ENCODE measurements at places on chromosomes 6 and 20.

- no peak for DNase-seq
Measured at GRCh38 chr6:138382498-138383265, 5.0 kb downstream of the SMIM28 start.

- no peak for DNase-seq
Measured at GRCh38 chr6:1940381-1940780, 305.0 kb downstream of the GMDS start.

- DNase-seq, result peak; percentile 84
Measured at GRCh38 chr6:158213925-158214674, 46.0 kb downstream of the GTF2H5 start.

DNA sequence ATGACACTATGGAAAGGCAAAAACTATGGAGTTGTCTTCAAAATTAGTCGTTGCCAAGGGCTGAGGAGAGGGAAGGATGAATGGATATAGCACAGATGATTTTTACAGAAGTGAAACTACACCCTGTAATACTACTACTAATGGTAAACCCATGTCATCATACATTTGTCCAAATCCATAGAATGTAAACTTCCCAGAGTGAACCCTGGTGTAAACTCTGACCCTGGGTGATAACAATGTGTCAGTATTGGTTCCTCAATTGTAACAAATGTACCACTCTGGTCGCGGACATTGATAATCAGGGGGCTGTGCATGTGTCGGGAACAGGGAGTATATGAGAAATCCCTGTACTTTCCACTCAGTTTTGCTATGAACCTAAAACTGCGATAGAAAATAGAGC, 72.2 kb downstream of the CNBD2 start:
- no peak for DNase-seq

- DNase-seq, result no peak
Measured at GRCh38 chr20:1177680-1178079, 7.1 kb downstream of the TMEM74B start.

GRCh38 chr6:50979171-50979525, 160.5 kb downstream of the TFAP2B start:
- DNase-seq, result no peak

GRCh38 chr6:154606457-154606856, 96.0 kb upstream of the CNKSR3 start:
- DNase-seq, result no peak

DNA sequence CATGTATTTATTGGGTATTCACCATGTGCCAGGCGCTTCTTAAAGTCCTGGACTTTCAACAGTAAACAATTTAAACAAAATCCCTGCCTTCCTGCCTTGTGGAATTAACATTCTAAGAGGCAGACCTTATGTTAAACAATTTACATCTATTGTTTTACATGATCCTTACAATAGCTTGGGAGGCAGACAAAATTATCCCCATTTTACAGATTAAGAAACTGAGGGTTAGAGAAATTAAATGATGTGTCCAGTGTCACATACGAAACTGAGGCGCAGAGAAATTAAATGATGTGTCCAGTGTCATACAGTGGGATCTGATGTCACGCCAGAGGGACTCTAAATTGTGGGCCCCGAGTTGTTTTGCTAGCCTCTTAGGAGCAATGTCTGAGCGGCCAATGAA, 105.5 kb downstream of the TIAM2 start:
- DNase-seq, result no peak

GRCh38 chr6:4908062-4908461, 95.8 kb downstream of the RPP40 start:
- no peak for DNase-seq

DNA sequence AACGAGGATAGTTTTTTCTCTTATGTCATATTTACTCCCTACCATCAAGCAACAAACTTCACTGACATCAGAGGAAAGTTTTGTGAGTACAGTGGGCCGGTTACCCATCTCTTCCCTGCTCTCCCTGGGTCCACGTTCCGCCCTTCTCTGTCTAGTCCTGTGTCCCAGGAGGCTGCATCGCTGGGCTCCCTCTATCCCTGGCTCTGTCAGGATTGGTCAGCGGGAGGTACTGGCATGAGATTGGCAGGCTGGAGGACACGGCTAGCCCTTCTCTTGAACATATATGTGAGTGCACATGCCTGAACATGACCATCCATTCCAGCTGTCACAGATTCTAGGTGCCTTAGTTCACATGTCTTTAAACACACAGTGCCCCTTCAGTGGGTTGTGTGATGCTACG, 30.3 kb upstream of the TMEM181 start:
- DNase-seq, result no peak

Data from G401 (cell line).